H1 (cell line): ENCODE measurements at places on chromosomes 6 and 20. TPM values are rescaled to one million over a fixed set of nuclear protein-coding genes. Genes with fewer than 3 reads are reported as not detected.

Gene HLA-DRB1
- total RNA-seq, result 5.1 and 6.7 TPM in 2 replicates

Gene COL9A1
- total RNA-seq, result 14.4 and 18.1 TPM in 2 replicates

Gene HLA-DRA
- 4.1 and 5.0 TPM in 2 replicates for total RNA-seq

Gene ELOVL5
- total RNA-seq, result 151 and 156 TPM in 2 replicates

Gene TCP11
- total RNA-seq, result not detected in 2 replicates

Gene ARG1
- total RNA-seq, result not detected in 2 replicates

Gene MATN4
- 4.0 and 4.4 TPM in 2 replicates for total RNA-seq

Gene RIMS4
- total RNA-seq, result 44.2 and 49.8 TPM in 2 replicates

Gene ZKSCAN4
- total RNA-seq, result 6.6 TPM in 2 replicates

Gene ADGB
- not detected in 2 replicates for total RNA-seq

Gene CNKSR3
- total RNA-seq, result 6.2 and 6.3 TPM in 2 replicates

Gene DST
- 108 and 116 TPM in 2 replicates for total RNA-seq

Gene PEX3
- 14.4 and 16.8 TPM in 2 replicates for total RNA-seq

Gene AURKA
- total RNA-seq, result 84.8 and 90.8 TPM in 2 replicates

Gene TCF19
- total RNA-seq, result 10.0 and 11.0 TPM in 2 replicates

Gene SLC17A9
- 31.1 and 35.2 TPM in 2 replicates for total RNA-seq

Gene ANKRD6
- 11.0 and 12.8 TPM in 2 replicates for total RNA-seq

Gene VAPB
- total RNA-seq, result 57.1 and 62.8 TPM in 2 replicates

Gene C6orf52
- total RNA-seq, result 1.1 and 1.5 TPM in 2 replicates

Gene HSPA1B
- total RNA-seq, result 76.6 and 89.3 TPM in 2 replicates

Gene MUC22
- not detected in 2 replicates for total RNA-seq

Gene PROKR2
- total RNA-seq, result 2.6 and 3.3 TPM in 2 replicates

Gene GPR6
- 0.27 and 0.37 TPM in 2 replicates for total RNA-seq

Gene TCP1
- total RNA-seq, result 331 and 348 TPM in 2 replicates

Gene SPTLC3
- total RNA-seq, result 0.42 and 0.82 TPM in 2 replicates

Gene NDUFAF4
- 84.4 and 84.9 TPM in 2 replicates for total RNA-seq

Gene TREML2
- 0.09 and 0.11 TPM in 2 replicates for total RNA-seq

Gene ZC2HC1B
- not detected in 2 replicates for total RNA-seq

Gene TASP1
- 9.0 and 10.9 TPM in 2 replicates for total RNA-seq

Gene DPPA5
- total RNA-seq, result 1.5 and 2.0 TPM in 2 replicates

Gene CD93
- total RNA-seq, result 0.07 TPM in 1 of 2 replicates, not detected in the other

Gene SASH1
- 18.0 and 20.2 TPM in 2 replicates for total RNA-seq

Gene SAMD3
- total RNA-seq, result 1.9 and 3.5 TPM in 2 replicates

Gene MEI4
- 0.23 and 0.24 TPM in 2 replicates for total RNA-seq

Gene NR2E1
- total RNA-seq, result not detected in 2 replicates

Gene RSPO3
- not detected in 2 replicates for total RNA-seq

Gene TRERF1
- 21.5 and 22.8 TPM in 2 replicates for total RNA-seq

Gene ASIP
- total RNA-seq, result not detected in 2 replicates

Gene PNLDC1
- total RNA-seq, result 0.34 and 0.44 TPM in 2 replicates

Gene SLCO4A1
- total RNA-seq, result 18.2 and 18.5 TPM in 2 replicates

Gene SLC17A3
- not detected in 2 replicates for total RNA-seq

Gene YTHDF1
- total RNA-seq, result 66.0 and 66.1 TPM in 2 replicates

Gene CALHM6
- 0.93 and 1.1 TPM in 2 replicates for total RNA-seq

Gene NEURL2
- total RNA-seq, result 5.2 and 6.9 TPM in 2 replicates

Gene CFAP61
- 0.61 TPM in 1 of 2 replicates, not detected in the other for total RNA-seq

Gene ZBTB46
- 21.1 and 22.4 TPM in 2 replicates for total RNA-seq

Gene VWA7
- total RNA-seq, result 1.5 and 2.1 TPM in 2 replicates

Gene FARS2
- 14.0 and 14.4 TPM in 2 replicates for total RNA-seq

Gene TPX2
- 122 and 125 TPM in 2 replicates for total RNA-seq

Gene LIN28B
- 92.4 and 94.7 TPM in 2 replicates for total RNA-seq

Gene B4GALT5
- 73.5 and 75.4 TPM in 2 replicates for total RNA-seq

Gene TMEM200A
- 12.9 and 13.9 TPM in 2 replicates for total RNA-seq

Gene HDGFL1
- not detected in 2 replicates for total RNA-seq

Gene PTGIS
- 35.5 and 40.2 TPM in 2 replicates for total RNA-seq

Gene RFX6
- not detected in 2 replicates for total RNA-seq

Gene KIAA0408
- total RNA-seq, result 9.2 and 10.8 TPM in 2 replicates

Gene ISM1
- total RNA-seq, result 0.78 and 0.97 TPM in 2 replicates
